NCI-H1092 treated with DMSO at 0.1 percent for 48 hours (cell line): ENCODE measurements at places on chromosomes 3 and 15.

- DNase-seq, result no peak
Measured at GRCh38 chr3:73094129-73094528, 32.7 kb downstream of the EBLN2 start.

GRCh38 chr3:141406265-141406664 lies 38.0 kb downstream of the ZBTB38 start:
- DNase-seq, result no peak

GRCh38 chr3:160227419-160227818 lies 2.2 kb downstream of the C3orf80 start:
- no peak for DNase-seq

DNA sequence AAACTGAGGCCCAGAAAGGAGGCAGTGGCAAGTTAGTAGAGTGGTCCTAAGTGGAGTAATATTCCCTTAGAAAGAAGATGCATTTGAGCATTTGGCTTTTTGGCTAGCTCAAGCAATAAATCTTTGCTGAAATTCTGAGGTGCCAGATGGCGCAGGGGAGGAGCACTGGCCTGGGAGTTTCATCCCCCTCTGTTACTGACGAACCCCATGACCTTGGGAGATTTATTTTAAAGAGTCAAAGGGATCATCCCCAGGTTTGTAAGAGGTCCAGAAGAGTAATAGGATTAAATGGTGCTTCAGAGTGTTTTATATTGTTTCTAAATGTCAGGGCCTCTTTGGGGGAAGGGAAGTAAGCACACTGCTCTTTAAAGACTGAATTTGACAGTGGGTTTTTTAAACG lies 85.1 kb upstream of the PIAS1 start:
- no peak for DNase-seq

DNA sequence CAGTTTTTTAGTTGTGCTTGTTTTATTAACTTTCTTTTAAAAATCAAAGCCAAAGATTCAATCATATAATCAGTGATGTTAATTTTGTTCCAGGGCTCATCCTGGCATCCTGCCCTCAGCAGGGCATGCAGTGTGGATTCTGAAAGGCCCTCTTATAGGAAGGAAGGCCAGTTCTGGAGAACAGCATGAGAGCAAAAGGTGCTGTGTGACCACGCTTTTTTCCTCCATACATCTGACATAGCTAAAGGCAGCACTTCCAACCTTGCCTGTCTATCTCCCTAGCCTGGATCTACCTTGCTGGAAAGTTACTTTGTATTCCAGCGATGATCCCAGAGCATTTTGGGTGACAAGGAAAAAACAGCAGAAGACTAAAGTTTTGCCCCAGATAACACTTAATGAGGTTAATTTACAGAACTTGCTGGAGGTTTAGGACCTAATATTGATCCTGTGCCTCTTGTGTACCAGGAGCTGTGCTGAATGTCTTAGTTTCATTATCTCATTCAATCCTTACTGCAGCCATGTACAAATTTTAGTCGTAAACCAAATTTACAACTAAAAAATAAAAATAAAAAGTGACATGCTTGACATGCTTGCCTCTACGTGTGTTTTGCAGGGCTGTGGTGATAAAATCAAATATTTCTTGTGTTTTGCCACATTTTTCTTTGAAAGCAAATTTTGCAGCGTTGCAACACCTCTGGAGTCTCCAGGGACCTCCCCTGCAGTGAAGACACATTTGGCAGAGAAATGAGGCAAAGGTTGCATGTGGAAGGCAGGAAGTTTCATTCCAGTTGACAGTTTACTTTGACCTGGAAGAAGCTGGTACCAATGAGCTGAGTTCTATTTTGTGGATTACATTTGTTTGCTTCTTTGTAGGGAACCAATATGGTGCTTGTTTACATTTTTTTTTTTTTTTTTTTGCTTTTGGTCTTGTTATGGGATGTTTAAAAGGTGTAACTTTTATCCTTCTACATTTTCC lies 13.2 kb downstream of the IL1RAP start:
- DNase-seq, result no peak

- no peak for DNase-seq
Measured at GRCh38 chr3:115832265-115832664, 209.0 kb downstream of the GAP43 start.

DNA sequence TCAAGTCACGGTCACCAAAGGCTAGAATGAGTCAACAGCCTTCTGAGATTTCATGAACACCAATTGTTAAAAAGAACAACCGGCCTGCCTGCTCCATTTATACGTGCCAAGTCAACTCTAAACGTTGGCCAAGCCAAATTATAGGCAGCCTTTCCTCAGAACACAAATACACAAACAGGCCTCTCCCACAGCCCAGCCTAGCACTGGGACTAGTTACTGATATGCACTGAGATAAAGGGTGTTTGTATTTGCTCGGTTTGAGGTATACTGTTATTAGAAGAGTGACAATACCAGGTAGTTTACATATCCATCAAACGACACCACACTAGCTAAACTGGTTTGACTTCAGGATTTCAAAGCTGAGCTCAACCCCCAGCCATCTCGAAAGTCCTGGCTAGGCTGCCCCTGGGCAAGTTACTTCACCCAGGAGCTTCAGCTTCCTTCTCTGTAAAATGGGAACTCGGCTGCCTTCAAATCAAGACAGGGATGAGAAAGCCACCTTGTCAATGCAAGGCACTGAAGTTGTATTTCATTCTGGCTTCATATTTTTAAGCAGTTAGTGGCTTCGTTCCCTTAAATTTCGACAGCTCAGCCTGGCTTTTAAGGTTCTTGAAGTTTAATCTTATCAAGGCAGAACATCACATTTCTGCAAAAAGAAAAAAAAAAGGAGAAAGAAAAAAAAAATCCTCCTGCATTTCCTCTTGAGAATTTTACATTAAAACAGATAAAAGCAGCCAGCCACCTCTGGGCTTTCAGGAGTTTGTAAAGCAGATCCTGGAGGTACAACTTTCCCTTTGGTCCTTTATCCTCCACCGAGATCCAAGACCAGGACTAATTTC lies 4.0 kb downstream of the TLE3 start:
- DNase-seq, result no peak

DNA sequence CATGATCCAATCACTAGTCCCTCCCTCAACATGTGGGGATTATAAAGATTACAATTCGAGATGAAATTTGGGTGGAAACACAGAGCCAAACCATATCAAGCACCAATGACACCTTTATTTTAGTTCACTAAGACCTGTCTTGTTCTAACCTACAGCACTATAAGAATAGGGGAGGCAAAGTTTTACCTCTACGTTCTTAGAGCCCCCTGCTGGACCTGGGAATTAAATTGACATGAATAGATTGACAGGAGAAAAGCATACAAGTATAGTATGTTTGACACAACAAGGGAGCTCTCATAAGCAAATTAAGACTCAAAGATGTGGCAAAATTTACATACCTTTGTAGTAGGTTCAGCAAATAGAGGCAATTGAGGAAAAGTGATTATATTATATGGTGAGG lies 974.4 kb upstream of the ALCAM start:
- no peak for DNase-seq

GRCh38 chr15:101566748-101567488 lies 77.4 kb upstream of the PCSK6 start:
- no peak for DNase-seq

DNA sequence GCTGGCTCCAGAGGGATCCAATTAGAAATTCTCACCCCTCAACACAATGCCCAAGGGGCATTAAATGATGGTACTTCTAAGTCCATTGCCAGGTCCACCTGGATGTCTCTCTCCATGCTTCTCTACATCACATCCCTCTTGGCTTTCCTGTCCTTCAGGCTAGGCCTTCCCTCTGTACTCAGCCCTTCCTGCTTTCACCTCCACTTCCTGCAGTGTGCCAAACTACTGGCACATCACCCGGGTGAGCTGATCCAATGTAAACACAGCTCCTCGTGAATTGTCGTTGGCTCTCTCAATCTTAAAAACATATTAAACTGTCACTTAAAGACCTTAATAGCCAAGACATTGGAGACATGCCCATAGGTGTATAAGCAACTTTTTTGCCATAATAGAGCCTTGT lies 4.0 kb downstream of the LMCD1 start:
- DNase-seq, result peak; percentile 78

DNA sequence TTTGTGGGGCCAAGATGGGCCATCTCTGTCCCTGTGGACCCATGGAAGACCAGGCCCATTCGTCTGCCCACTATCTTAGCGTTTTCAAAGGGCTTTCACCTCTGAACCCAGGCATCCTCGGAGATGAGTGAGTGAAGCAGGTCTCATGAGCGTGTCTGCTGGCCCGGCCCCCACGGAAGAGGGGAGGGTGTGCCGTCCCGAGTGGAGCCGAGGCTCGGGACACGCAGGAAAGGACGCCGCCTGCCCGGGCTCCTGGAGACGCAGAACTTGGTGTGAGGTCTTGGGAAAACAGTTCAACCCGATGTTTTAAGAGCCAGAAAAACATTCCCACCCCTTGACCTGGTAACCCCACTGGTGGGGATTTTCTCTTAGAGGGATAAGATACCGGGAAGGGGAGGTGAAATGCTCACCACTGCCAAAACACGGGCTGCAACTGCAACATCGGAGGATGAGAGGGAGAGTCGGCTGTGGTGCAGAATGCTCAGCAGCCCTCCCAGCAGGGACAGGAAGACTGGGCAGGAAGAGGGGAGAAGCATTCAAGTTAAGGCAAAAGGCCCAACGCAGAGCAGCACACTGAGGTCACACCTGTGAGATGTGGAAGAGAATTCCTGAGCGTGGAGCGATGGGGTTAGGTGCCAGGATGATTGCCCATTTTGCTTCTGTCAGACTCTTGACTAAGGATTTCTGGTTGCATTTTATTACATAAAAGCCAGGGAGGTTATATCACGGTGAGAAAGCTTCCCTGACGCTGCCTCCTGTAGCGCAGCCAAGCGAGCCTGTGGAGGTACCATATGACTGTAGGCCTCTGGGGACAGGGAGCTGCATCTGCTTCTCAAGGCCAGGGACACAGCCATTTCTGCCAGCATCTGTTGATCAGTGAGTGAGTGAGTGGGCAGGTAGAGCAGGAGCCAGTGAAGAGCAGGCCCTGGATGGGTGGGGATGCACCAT lies 14.1 kb upstream of the STAB1 start:
- no peak for DNase-seq

DNA sequence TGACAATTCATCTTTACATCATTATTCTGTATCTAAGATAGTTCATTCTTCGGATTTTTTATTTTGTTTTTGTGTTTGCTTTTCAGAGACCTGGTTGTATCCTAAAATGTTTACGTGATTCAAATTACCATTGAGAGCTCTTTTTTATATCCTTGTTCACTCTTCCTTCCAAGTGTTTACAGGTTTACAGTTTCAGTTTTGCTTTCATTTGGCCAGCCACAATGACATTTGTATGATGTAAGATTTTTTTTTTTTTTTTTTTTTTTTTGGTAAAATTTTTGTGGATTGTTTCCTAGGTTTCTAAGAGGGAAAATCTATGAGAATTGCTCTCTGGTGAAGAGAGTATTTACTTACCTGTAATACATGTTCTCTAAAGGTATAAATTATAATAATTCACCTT lies 55.0 kb downstream of the SETD5 start:
- no peak for DNase-seq

DNA sequence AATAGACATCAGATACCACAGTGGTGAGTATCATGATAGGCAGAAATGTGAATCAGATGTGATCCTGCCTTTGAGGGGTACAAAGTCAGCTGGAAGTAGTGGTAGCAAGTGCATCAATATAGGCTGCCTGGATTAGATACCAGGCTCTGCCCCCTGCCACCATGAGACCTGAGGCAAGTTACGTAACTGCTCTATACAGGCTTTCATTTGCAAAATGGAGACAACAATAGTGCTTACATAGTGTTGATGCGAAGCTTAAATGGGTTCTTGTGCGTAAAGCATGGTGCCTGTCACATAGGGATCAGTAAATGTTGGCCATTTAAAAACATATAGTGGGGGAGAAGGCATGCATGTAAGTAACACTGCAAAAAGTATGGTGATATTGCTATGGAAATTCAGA lies 158.0 kb downstream of the RYR3 start:
- no peak for DNase-seq

GRCh38 chr15:56208641-56209155 lies 35.0 kb downstream of the RFX7 start:
- no peak for DNase-seq

DNA sequence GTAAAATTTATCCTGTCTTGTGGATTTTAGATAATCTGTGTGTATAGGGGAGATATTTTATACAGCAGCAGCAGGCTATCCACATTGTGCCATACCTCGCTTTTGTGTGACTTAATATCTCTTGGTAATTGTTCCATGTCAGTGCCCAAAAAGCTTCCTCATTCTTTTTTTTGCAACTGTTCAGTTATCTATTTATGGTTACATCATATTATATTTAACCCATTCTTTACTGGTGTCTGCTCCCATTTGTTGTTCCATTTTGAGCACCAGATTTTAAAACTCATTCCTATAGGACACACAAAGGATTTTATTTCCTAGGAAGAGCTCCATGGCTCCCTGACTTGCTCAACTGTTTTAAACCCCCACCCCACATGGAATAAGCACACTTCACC lies 86.3 kb upstream of the RASGRP1 start:
- no peak for DNase-seq

DNA sequence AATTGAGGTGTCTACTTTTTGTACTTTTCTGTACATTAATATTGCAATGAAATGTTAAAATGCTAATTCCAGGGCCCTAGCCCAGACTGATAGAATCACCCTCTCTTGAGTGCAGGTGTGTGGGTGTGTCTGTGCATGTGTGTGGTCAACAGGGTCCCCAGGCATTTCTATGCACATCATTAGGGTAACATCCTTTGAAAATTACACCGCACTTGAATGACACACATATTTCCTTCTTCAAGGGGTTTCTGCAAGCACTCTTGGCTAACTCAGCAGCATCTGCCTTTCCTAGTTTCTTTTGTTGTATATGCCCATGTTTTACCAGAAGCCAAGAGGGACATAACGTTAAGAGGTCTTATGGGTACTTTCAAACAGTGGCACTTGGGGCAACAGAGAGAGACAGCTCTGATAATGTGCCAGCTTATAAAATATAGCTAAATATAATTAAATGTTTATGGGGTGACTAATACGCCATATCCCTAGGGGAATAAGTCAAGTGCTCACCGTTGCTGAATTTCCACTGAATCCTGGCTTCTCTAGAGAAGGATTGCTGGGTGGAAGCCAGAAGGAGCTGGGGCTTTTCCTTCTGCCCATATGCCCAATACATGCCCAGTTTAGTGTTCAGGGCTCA lies 54.5 kb upstream of the LRIG1 start:
- DNase-seq, result peak; percentile 23
